Activated CD8-positive, alpha-beta memory T cell treated with anti-CD3 and anti-CD28 coated beads for 4 hours (primary cell): ENCODE measurements at places on chromosomes 16 and 17.
A peak's percentile ranks its signal among the peaks of the same experiment; 100 is the strongest.

DNA sequence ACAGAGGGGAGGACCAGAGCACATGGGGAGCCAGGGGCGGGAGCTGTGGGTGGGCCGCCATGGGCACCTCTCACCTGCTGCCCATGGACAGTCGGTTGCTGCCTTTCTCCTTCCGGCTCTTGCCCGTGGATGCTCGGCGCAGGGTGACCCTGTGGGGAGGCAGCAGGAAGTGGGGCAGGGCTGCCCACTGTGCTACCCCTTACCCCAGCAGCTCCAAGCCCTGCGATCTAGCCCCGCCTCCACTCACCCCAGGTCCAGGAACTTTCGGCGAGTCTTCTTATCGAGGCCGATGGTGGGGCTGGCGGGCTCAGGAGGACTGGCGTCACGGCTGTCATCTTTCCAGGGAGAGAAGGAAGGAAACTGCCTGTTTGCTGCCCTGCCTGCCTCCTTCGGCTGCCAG, 14.2 kb downstream of the SAMD14 start:
- DNase-seq: no peak

GRCh38 chr17:8940866-8941471, 24.5 kb downstream of the PIK3R5 start:
- no peak for DNase-seq

- peak; percentile 46 for DNase-seq
Observed at GRCh38 chr17:50783193-50783660, 15.9 kb upstream of the ANKRD40CL start.

- DNase-seq: no peak
Observed at GRCh38 chr16:50012182-50012581, 12.8 kb upstream of the CNEP1R1 start.

DNA sequence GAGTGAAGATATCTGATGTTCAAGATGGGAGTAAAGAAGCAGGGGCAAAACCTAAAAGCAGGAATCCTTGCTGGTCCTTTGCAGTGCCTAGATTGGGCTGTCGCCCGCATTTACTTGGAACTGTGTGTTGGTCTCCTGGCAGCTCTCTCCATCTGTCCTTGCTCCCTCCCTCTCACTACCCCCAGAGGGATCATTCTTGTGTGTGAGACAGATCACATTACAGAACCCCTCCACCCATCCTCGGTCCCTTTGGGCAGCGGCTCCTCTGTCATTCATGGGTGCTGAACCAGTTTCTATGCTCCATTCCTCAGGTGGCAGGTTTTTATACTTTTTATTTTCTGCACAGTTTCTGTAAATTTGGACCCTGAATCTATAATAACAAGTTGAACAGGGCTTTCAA, 99.4 kb upstream of the MYOCD start:
- DNase-seq: no peak

DNA sequence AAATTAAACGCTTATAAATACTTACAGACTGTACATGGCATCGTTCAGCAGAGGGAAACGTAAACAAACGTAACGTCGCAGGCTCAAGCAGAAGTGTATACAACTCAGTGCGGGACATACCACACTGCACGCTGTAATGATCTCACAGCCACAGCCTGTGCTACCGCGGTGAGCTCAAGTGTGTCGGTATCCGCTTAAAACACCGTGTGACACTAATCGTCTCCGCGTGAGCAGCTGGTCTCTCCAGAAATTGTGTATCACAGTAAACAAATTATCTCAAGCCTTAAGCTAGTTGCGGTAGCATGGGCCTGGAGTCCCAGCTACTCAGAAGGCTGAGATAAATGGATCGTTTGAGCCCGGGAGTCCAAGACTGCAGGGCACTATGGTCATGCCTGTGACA, 115.3 kb downstream of the ANKRD11 start:
- DNase-seq: no peak

- no peak for DNase-seq
Observed at GRCh38 chr17:71983828-71984227, 137.0 kb upstream of the SOX9 start.

- no peak for DNase-seq
Observed at GRCh38 chr16:46822270-46822669, 8.7 kb downstream of the C16orf87 start.

- DNase-seq: no peak
Observed at GRCh38 chr17:54451051-54451450, 449.6 kb upstream of the TOM1L1 start.

DNA sequence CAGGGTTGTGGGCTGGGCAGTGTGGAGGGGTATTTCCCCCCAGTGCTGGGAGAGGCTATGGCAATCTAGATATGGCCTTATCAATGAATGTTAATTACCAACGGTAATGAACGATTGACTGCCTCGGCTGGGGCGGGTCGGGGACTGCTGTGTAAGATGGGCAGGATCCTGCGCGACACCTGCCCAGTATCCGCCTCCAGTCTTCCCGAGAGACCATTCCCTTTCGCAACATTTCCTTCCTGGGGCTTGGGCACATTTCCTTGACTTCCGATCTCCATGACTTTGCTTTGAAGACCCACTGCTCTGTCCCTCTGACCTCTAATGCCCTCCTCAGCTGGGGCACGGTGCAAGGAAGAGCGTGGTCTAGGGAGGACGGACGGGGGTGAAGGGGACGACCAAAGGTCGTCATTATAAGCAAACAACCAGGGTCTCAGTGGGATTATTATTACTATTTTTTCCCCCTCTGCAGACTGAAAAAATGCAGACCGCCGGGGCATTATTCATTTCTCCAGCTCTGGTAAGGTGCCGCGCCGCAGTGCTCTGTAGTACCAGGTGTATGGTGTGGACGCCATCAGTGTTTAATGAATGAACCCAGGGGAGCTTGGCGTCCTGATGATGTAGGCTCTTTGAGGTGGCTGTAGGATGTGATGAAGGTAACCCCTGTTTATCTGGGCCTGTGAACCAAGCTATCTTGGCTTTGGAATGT, 506 bp downstream of the ATP5MC1 start:
- no peak for DNase-seq

- no peak for DNase-seq
Observed at GRCh38 chr17:32483451-32484019, 3.3 kb upstream of the CDK5R1 start.

- no peak for DNase-seq
Observed at GRCh38 chr17:78125138-78125913, 3.2 kb downstream of the TMC6 start.

DNA sequence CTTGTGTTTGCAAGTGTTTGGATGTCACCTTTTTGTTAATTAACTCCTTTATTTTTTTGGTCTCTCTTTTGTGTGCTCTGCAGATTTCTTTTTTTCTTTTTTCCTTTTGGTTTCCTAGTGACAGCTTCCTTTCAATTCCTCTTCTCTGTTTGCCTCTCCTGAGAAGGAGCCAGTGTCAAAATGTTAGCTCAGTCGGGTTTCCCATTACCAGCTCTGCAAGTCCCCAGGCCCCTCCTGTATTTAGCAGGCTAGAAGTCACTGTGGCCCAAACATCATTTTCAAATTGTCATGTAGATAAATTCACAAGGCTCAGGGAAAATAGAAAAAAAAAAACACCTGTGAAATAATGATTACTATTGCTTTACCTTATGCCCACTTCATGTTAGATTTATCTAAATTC, 1621.6 kb downstream of the CDH8 start:
- no peak for DNase-seq

GRCh38 chr17:79574108-79574507, 36.7 kb downstream of the RBFOX3 start:
- no peak for DNase-seq

DNA sequence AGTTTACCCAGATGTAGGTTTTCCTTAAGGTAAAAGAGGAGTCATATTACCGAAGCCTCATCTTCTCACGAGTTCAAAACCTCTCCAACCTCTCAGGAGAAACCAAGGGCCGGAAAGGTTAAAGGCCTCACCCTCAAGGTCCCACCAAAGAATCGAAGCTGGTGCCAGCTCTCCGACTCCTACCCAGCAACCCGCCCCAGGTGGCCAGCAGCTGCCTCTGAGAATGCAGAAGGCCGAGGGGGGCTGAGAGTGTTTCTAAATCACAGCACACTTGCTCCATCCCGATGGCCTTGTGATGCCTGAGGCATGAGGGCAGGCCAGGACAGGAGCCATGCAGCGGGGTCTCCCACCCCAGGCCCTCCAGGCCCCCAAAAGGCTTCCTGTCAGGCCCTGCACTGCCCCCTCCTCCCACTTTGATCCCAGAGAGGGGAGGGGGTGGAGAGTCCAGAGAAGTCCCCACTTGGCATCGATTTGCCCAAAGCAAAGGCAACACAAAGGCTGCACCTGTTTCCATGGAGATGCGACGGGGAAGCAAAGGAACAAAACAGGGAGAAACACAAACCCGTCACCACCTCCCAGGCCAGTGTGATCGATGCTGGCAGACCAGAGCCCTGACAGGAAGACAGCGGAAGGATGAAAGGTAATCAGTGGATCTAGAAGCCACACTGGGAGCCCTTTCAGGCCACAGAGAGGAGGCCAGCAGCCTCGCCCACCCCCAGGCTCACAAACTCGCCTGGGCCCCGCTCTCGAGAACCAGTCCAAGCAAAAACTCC, 39.0 kb downstream of the CUEDC1 start:
- no peak for DNase-seq

DNA sequence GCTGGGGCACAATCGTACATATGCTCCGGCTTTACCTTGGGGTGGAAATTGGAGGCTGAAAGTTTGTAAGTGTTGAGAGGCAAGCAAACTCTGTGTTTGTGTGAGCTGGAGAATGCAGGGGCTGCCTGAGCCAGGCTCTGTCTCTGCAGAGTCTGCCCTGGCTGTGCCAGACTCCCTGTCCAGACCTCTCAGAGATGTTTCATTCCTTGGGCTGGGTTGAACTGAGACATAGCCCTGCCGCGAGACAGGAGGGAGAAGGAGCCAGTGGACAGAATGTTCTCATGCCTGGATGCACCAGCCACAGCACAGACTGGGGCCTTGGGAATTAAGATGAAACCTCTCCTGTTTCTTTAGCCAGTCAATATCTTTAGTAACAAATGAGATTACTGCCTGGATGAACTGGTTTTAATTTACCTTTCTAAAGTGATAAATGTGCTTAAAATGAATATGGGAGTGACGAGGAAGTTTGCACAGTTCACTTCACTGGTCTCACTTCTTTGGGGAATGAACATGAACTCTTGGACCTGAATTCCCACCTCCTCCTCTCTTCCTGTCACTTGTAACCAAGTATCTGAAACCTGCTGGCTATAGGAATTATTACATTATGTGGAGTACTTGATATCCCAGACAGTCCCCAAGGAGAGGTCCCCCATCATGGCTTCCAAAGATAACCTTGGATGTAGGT, 40.1 kb downstream of the YPEL2 start:
- DNase-seq: no peak

- no peak for DNase-seq
Observed at GRCh38 chr17:61447358-61447757, 4.9 kb upstream of the TBX4 start.

DNA sequence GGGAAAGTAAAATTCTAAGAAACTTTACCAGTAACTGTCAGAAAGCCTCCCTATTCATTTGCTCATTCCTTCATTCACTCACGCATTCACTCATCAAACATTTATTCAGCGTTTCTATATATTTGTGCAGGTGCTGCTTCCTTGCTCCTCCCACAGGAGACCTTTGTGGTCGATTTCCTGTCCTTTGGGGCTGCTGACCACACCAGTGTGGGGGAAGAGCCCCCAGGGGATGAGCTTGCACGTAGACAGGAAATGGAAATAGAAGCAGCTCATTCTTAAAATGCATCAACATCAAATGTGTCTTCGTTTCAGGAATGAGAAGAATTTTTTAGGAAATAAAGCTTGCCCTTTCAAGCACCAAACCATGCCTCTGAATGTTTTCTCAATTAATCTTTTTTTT, 9.6 kb downstream of the PIK3R6 start:
- no peak for DNase-seq

GRCh38 chr17:50147841-50148225, 2.6 kb downstream of the PPP1R9B start:
- no peak for DNase-seq
